ENCODE measurements at places on chromosomes 11 and 22.

GRCh38 chr11:25734591-25735211 is 597.2 kb upstream of the ANO3 start:
- no peak for DNase-seq

GRCh38 chr11:64291752-64292459 is 804 bp downstream of the KCNK4 start:
- DNase-seq, result no peak

- no peak for DNase-seq
These were observed 1.0 kb downstream of the ST14 start for GRCh38 chr11:130160498-130161155.

DNA sequence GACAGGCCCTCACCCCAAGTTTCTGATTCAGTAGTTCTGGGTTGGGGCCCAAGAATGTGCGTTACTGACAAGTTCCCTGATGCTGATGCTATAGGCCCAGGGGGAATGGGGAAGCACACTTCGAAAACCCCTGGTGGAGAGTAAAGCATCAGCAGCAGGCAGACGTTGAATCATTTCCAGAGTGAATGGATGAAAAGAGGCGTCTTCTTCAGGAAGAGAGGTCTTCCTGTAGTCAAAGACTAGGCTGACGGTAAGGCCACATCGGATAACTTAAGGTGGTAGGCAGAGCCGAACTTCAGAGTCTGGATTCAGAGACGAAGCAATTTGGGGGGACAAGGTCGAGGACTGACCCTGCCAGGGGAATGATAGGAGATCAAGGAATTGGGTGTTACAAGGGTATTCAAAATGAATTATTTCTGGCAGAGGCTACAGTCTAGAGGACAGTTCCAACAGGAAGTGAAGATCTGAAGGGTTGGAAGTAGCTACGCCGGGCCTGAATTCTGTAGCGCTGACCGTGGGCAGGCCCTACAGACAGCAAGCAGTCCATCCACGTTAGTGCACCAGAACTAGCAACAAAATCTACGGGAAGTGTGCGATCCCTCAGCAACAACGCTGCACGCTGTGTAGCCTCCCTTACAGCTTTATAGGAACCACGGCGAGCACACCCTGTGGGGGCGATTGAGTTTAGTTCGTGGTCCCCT is 862 bp upstream of the CENATAC start:
- DNase-seq, result no peak

DNA sequence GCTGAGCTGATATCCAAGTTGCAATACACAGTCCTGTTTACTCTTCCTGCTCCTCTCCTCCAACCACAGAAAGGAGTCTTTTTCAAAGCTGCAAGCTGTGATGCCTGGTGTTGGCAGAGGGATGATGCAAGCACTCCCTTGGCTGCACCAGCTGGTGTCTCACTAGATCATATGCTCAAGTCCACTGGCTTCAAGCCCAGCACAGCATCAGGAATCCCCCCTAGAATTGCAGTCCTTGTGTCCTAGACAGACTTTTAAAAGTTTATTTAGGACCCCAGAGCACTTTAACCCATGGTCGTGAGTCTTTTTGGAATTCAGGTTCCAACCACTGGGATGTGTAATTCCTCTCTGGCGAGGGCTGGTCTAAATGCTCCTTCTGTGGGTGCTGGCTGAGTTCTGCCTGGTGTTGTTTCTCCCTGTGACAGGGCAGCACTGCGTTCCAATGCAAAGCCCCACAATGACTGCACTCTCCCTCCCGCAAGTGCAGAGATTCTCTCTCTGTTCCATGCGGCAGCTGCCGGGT is 1.9 kb upstream of the HEPN1 start:
- no peak for DNase-seq

DNA sequence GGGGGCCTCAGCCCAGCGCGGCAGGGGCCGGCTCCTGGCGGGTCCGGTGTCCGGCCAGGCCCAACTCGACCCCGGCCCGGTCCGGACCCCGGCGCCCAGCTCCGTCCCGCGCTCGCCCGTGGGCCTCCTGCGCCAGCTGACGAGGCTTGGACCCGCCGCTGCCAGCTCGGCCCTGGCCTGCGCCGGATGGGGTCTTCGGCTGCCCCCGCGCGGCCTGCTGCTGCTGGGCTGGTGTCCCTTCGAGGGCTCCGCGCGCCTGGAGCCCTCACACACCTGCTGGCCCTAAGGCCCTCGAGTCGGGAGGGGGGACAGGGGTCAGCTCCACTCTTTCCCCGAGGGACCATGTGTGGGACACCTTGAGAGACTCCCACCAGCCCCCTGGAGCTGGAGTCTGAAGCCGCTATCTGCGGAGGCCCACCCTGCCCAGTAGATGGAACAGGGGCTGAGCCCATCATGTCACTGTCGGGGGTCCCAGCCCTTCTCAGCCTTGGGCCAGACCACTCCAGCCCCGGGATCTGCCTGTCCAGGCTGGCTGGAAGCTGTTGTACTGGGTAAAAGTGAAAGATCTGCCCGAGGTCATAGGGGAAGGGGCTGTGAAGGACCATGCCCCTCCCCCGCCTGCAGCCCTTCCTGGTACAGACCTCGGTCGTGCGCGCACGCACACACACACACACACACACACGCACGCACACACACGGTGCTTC is 768 bp upstream of the CDKN1C start:
- no peak for DNase-seq
